Activated naive CD8-positive, alpha-beta T cell treated with anti-CD3 and anti-CD28 coated beads, Interleukin-2, amount 50 U/mL, for 24 hours (primary cell): ENCODE measurements at places on chromosomes 6 and 20.

GRCh38 chr20:17939622-17940223 is 28.9 kb downstream of the SNX5 start:
- no peak for DNase-seq

DNA sequence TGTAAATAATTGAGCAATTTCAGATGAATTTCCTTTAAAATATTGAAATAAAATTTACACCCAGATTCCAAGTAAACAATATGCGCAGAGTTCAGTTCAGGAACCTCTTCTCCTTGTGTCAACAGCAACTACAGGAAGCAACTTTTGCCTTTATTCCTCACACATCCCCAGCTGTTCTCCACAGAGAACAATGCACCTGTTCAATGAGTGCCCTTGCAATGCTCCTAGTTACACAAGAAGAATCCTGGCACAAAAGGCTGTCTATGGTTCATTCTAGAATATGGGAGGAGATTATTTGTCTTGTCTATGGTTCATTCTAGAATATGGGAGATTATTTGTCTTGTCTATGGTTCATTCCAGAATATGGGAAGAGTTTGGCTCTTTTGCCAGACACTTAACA is 454.9 kb downstream of the BTBD3 start:
- no peak for DNase-seq

- no peak for DNase-seq
Observed at GRCh38 chr20:54199283-54199682, 8.6 kb upstream of the PFDN4 start.

- DNase-seq = no peak
Observed at GRCh38 chr6:126529637-126530362, 189.9 kb downstream of the CENPW start.

DNA sequence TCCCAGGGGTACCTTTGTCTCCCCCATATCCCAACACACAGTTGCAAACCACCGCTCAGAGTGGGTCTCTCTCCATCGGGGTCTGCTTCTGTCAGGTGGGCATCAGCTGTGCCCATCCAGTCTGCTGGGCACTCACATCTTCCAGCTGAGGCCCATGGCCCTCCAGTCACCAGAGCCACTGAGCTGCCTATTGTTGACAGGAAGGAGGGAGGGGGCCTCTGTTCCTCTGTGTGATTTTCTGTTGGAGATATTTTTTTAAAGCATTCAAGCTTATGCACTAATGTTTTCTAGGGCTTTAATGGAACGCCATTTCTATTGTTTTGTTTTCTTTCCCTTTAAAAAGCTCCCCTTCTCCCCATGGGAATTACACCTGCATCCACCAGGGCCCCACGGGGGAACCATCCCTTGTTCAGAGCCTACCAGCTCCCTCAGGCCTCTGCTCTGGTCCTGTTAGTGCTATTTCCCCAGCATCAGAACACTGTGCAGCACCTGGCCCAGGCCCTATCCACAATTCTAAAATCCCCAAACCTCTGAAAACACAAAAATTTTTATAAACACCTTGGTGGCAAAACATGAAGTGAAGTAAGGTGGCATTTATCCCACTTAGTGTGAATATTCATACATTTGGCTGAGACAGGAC is 326.2 kb downstream of the CD83 start:
- no peak for DNase-seq

GRCh38 chr6:12575961-12576360 is 140.6 kb upstream of the PHACTR1 start:
- DNase-seq = no peak

GRCh38 chr20:582204-582603 is 27.9 kb downstream of the TCF15 start:
- no peak for DNase-seq

DNA sequence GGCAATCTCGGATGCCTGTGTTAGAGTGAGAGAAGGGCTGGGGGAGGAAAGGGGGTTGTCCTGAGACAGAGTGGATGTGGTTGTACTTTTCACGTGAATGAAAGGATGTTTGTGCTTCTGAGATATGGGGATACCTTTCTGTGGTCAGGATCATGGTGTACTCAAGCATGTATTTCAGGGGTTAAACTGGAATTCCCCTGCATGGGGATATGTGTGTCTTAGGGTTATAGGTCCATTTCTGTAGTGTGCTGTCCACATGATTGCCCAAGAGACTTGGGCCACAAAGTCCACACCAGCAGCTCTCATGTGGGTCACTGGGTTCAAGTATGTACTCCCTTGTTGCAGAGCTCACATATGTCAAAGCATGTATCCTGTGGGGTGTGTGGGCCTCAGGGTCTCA is 10.5 kb downstream of the SYNGAP1 start:
- DNase-seq = no peak

- no peak for DNase-seq
Observed at GRCh38 chr6:134602123-134602522, 284.2 kb upstream of the SGK1 start.

DNA sequence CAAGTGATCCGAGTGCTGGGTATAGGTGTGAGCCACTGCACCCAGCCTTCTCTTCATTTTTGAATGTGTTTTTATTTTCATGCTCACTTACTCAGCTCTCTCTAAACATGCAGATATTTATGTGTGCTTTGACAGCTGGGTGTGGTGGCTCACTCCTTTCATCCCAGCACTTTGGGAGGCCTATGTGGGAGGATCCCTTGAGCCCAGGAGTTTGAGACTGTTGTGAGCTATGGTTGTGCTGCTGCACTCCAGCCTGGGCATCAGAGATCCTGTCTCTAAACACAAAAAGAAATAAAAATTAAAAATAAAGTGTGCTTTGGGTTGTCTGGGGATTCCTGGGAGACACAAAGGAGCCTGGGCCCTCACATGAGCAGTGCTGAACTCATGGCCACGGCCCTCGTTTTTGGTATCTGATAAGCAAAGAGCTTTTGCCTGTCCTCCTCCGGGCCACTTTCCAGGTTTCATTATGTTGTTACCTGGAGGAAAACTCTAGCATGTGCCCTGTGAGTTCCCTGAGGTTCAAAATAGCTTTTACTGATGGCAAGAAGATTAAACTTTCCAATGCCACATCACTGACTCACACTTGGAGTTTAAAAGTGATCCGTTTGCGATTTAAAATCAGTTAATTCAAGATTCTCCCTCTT is 78.5 kb downstream of the CD164 start:
- DNase-seq = no peak

DNA sequence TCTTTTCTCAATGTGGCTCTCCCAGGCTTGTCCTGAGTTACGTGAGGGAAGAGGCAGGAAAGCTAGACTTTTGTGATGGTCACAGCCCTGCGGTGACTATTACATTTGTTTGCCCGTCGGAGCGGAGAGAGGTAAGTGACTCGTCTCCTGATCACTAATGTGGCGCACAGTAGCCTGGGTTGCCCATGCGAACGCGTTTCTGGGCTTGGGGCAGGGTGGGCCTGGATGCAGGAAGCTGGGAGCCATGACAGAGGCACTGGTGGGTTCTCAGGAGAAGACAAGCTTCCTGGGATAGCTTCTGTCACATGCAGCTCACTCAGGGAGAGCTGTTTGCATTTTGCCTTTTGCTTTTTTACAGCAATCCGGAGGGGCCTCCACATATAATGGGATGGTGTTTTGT is 60.6 kb downstream of the IGF2R start:
- DNase-seq = no peak

GRCh38 chr20:3908667-3909066 is 19.5 kb downstream of the PANK2 start:
- no peak for DNase-seq

- DNase-seq = no peak
Observed at GRCh38 chr6:106247293-106247692, 78.3 kb downstream of the ATG5 start.

DNA sequence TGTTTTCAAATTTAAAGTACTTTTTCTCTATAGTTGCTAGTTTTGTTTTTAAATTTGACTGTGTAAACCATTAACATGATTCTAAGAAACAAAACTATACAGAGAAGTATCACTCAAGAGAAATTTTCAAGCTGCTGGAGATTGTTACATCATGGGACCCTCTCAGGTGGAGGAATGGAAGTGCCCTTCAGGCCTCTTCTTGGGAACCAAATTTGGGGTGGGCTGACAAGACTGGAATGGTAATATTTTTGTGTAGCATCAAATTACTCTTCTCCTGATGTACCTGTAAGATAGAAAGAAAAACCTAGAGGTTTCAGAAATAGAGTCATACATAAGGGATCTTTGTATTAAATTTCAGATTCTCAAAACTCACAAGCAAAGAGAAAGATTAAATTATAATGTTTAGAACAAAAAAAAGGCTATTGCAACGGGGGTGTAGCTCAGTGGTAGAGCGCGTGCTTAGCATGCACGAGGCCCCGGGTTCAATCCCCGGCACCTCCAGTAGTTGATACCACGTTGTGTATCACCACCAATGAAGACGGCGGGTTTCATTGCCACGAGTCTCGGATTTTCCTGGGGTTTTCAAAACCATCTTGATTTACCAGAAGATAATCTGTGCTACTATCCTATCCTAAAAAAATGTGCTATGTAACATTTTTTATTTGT is 193.7 kb downstream of the GPX5 start:
- DNase-seq = peak; percentile 63

GRCh38 chr6:133240511-133241085 is 559 bp upstream of the EYA4 start:
- DNase-seq = no peak

- DNase-seq = no peak
Observed at GRCh38 chr20:42295592-42295991, 677.4 kb upstream of the CHD6 start.

DNA sequence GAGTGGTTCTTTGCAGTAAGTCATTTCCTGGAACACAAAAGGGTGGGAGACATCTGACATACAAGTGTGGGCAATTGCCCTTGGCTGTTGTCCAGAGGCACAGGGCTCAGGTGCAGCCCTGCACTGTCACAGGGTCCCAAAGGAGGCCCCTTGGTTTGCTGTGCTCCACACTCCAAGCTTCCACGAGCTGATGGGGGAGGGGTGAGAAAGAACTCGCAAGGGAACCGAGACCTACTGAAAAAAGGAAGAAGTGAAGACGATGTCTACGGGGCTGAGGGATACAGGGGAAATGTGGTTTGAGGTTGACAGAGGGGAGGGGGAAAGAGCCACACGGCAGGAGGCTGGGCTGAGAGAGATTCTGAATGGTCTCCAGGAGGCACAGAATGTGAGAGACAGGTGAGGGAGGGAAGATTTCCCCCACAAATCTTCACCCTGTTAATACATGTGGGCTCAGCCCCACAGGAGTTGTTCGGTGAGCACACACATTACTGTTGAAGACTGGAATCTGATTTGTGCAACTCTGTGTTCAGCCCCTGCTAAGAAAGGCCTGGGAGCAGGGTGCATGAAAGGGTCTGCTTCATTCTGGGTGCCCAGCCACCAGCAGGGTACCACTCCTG is 123.4 kb downstream of the LY86 start:
- peak; percentile 12 for DNase-seq

- DNase-seq = peak; percentile 61
Observed at GRCh38 chr6:31203345-31203979, 33.0 kb upstream of the POU5F1 start.

- no peak for DNase-seq
Observed at GRCh38 chr6:116398316-116399010, 27.7 kb downstream of the DSE start.

DNA sequence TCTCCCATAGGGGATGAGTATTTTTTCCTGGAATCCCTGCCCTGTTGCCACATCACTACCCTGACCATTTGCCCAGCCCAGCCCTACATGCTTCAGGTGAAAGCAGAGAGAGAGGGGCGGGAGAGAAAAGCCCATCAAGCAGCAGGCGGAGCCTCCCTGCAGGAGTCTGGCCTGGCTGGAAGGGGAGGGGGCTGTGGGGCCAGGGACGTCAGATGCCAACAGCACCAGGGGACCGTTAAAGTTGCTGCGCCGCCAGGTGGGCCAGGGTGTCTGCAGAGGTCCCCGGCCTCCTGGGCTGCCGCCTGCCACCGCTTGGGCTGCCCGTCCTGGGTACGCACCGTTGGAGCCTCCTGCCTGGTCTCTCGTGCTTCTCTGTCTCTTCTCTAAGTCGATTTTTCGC is 757 bp upstream of the R3HDML start:
- no peak for DNase-seq

DNA sequence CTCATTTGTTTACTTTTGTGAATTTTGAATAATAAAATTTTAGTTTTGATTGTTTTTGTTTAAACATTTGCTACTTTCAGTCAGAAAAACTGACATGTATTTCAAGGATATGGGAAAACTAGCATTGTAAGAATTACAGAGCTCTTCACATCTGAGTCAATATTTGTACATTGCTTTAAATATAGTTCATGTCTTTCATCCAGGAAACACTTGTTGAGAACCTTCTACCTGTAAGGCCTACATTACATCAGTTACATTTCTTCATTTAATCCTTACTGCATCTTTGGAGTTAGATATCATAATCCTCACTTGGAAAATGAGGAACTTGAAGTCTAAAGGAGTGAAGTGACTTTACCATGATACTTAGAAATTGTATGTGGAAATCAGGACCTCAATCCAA is 242.9 kb downstream of the KCNQ5 start:
- DNase-seq = no peak

DNA sequence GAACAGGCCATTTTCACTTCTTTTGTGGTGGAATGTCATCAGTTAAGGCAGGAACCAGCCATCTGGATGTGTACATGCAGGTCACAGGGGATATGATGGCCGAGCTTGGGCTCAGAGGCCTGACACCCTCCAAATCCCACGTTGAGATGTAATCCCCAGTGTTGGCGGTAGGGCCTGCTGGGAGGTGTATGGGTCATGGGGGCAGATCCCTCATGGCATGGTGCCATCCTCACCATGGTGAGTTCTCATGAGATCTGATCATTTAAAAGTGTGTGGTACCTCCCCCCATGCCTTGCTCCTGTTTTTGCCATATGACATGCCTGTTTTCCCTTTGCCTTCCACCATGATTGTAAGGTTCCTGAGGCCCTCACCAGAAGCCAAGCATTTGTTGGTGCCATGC is 26.8 kb downstream of the WDR27 start:
- no peak for DNase-seq

GRCh38 chr6:41524634-41525011 is 21.6 kb upstream of the FOXP4 start:
- DNase-seq = no peak
